ENCODE measurements at places on chromosomes 6 and 20.

DNA sequence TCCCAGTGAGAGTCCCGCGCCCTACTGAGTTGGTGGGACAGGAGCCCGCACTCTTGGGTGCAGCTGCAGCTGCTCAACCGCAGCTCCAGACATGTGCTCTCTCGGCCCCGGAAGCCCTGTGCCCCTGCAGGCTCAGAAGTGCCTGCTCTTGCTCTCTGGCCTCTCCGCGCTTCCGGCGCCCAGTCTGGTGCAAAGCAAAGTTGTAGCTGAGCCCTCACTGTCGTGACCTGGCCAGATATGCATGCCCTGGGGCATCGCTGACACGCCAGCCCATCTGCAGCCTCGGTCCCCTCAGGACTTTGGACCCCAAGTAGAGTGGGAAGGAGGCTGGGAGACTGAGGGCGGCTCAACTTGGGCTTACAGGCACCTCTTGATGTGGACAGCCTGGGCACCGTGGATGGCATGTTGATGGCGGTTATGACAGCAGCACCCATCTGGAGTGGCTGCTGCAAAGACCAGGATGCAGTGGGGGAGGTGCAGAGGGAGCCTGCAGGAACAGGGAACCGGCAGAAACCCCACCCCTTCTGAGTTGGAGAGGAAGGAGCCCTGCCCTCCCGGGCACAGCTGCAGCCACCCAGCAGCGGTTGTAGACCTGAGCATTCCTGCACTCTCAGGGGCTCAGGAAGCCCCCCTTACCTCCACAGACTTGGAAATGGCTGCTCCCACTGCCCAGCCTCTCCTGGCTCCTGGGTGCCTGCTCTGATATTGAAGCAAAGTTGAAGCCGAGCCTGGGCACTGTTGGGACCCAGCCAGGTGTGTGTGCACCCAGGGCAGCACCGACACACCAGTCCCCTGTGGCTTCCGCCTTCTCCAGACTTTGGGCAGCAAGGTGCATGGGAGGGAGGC is 462.6 kb downstream of the TBC1D32 start:
- DNase-seq: no peak

- DNase-seq: no peak
Measured at GRCh38 chr6:14401246-14401645, 283.7 kb downstream of the CD83 start.

DNA sequence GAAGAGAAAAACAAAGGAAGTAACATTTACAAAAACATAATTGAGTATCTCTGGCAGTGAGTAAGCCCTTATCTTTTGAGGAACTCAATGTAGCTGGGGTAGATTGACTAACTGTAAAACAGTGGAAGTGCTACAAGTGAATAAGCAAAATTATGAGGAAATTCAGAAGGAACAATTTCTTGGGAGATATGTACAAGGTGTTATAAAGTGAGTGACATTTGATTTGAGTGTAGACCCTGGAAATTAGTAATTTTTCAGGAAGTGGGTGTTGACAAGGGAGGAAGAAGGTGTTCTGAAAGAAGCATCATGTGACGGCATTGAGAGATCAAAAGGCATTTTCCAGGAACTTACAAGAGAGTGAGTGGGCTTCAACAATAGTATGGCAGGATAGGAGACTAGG is 22.2 kb downstream of the XRN2 start:
- no peak for DNase-seq

- no peak for DNase-seq
Measured at GRCh38 chr20:38412877-38413577, 22.1 kb downstream of the SNHG17 start.

DNA sequence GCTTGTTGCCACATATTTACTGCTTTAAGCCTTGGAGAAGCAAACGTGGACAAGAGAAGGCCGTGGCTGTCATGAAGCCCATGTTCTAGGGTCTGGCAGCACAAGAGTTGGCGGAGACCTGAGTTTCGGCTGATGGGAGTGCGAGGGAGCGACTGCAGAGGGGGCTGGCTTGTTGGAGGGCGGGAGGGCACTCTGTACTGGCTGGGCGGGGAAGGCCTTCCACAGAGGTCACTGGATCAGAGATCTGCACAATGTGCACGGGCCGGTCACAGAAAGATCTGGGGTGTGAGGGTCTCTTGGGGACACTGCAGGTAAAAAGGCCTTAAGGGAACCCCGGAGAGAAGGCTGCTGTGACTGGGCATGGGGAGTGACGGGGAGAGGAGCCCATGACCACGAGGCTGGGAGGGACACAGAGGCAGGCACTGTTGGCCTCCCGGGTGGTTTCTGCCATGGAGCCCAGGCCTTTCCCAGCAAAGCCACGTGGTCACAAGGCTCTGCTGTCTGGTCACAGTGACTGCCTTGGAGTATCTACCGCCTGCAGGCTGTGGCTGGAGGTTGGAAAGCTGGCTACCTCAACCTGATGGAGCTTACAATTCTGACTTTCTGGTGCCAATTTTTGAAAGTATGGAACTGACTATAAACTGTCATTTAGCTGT is 23.8 kb downstream of the FOXC1 start:
- no peak for DNase-seq

GRCh38 chr6:22099923-22100322 is 196.9 kb downstream of the PRL start:
- no peak for DNase-seq

DNA sequence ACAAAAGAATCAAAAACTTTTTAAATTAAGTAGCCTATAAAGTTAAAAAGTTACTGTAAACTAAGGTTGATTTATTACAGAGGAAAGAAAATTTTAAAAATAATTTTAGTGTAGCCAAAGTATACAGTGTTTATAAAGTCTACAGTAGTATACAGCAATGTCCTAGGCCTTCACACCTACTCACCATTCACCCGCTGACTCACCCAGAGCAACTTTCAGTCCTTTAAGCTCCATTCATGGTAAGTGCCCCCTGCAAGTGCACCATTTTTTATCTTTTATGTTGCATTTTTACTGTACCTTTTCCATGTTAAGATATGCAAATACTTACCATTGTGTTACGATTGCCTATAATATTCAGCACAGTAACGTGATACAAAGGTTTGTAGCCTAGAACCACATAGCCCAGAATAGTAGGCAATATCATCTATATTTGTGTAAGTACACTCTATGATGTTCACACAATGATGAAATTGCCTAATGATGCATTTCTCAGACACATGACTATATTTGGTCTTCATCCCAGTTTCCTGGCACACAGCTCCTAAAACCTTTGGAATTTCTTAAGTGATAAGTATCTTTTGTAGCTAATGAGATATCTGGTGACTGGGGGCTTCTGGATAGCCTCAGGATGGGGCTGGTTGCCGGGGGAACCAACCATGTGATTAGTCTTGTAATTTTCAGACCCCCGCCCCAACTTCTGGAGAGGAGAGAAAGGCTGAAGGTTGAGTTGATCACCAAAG is 111.0 kb downstream of the MRPL14 start:
- DNase-seq: no peak

DNA sequence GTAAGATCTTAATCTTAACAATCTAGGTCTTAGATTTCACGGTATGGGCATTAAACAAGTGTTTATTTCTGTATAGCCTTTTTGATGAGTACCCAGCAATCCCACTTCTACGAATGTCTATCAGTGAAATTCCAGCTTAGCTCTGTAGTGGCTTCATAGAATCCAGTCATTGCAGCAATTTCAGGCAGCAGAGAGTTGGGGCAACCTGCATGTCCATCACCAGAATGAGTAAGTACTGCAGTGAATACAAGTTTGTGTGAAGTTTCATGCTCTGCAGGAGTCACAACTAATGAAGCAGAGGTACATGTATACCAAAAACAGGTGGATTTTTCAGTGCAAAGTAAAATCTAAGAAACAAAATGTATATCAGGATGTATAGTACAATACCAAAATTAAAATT is 151.7 kb downstream of the OR2B2 start:
- DNase-seq: no peak

- DNase-seq: no peak
Measured at GRCh38 chr20:49964964-49965780, 17.6 kb upstream of the SNAI1 start.

DNA sequence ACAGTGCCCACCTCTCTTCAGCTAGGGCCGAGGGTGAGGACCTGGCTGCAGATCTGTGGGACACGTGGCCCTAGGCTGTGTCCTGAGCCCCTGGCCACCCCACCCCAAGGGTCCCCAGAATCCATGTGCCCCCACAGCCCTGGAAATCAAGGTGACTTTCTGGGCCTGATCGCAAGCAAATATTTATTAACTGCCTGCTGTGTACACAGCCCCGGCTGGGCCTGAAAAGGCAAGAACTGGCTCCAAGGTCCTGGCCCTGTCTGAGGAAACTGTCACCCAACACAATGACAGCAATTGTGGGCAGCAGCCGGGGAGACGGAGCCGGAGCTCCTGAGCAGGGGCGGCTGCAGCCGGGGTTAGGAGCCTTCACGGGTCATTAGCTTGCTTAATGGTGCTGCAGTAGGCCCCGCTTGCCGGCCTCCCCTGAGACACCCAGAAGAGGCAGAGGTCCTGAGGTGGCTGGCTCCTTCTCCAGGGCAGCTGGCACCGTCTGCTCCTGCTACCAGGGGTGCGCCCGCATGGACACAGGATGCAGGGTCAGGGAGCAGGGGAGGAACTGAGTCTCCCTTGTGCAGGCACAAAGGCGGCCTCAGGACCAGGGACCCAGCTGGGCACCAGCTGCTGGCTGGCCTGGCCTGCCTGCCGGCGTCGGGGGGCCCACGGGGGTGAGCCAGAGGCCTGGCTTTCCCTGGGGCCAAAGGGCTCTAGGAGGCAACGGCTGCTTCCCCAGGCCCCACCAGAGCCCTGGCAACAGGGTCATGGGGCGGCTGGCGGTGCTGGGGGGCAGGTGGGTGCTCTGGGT is 24.1 kb downstream of the NPEPL1 start:
- no peak for DNase-seq

DNA sequence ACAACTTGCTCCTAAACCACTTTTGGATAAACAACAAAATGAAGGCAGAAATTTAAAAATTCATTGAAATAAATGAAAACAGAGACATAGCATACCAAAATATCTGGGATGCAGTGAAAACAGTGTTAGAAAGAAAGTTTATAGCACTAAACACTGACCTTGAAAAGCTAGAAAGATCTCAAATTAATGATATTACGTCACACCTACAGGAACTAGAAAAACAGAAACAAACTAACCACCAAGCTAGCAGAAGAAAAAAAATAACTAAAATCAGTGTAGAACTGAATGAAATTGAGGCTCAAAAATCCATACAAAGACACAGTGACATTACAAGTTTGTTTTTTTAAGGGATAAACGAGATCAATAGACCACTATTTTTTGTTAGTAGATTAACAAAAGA is 5.2 kb downstream of the DEFB128 start:
- DNase-seq: no peak

GRCh38 chr20:53748821-53749421 is 155.3 kb upstream of the ZNF217 start:
- peak; percentile 86 for DNase-seq

- DNase-seq: no peak
Measured at GRCh38 chr6:134539865-134540323, 222.0 kb upstream of the SGK1 start.

DNA sequence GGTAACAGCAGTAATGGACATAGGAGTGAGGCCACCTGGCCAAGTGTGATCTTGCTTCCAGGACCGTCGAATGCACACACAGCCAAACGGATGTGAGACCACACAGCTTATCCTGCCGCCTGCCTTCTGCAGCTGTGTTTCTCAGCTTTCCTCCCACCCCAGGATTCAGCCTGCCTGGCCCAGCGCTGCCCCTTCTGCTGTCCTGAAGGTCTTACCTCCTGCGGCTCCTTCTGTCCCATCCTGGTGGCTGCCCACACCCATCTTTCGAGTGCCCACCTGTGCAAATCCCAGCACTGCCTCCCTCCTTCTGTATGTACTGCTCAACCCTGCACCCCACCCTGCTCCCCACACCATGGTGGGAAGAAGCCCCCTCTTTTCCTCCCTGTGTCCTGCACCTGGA is 49.4 kb upstream of the DACT2 start:
- no peak for DNase-seq

- peak; percentile 19 for DNase-seq
Measured at GRCh38 chr6:76876922-76877553, 586.3 kb downstream of the HTR1B start.

DNA sequence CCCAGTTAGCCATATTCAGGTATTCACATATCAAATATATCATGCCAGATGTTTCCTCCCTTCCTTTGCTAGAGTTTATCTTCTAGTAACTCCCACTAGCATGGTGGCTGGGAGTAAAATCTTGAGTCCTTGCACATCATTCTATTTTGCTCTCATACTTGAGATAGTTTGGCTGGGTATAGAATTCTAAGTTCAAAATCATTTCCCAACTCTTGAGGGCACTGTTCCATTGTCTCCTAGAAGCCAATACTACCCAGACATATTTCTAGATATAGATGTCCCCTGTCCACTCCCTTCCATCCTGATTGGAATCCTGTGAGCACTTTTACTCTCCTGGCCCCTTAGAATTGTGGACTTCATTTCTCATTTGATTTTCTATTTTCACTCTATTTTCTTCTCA is 104.7 kb downstream of the ZFP64 start:
- DNase-seq: no peak

DNA sequence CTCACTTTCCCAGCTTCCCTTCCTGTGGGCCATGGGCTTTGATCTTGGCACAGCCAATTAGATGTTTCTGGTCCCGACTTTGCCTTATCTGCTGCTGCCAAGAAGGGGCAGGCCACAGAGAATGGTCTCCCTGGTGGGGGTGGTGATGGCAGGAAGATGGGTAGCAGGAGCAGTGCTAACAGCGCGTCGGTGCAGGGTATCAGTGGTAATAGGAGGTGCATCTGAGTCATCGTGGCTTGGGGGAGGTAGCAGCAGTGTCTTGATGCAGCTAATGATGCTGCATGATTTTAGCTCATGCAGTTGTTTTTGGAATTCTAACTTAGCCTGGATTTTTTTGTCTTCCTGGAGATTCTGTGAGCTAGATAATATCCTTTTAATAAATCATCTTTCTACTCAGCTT is 18.9 kb upstream of the MAS1 start:
- no peak for DNase-seq

GRCh38 chr6:37435373-37435772 is 2.4 kb downstream of the CMTR1 start:
- DNase-seq: no peak
